ENCODE measurements at places on chromosomes 11 and 22.

DNA sequence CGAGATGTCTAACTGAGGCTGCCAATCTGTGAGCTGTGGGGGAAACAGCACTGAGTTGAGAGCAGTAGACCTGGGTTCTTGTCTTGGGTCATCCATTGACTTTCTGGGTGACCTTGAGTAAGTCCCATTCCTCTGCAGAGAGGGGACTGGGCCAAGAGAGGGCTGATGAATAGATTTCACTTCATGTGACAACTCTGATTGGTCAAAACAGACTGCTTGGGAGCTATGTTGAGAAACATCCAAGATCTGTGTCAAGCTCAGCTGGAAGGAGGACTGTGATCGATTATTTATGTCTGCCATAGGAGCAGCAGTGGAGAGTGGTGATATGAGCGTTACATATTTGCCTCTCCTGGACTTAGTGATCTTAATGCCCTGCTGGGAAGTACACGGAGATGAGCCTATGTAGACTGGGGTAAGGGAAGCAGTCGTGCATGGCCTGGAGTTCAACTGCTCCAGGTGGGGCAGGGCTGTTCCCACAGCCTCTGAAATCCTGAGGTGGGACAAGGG is 47.7 kb downstream of the OTOG start:
- no peak for DNase-seq

DNA sequence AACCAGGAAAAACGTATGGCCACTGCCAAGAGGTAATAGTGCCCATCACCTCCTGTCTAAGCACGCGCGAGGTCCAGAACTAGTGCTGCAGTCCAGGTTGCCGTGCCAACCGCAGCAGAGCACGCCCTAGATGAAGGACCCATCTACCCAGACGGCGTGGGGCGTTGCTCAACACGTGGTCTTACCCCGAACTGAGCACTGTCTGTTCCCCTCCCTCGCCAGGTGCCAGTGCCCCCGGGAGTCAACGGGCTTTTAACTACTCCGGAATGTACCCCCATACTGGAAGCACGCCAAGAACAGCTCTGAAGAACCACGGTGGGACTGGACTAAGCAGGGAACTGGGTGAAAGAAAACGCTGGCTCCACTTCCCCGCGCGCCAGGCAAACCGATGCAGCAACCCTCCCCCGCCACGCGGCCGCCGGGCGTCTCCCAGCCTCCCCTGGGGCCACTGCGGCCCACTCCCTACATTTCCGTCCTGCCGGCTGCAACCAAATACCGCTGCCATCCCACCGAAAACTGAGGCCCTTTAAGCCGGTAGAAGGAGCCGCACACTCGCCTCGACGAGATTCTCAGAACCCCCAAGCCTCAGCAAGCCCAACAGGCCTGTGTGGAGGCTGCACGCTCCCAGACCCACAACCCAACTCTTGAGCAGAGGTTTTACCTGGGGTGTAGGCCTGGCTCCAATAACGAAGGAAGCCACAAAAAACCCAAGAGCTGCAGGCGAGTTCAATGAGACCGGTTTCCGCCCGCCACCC is at the start of gene HSPA8:
Gene HSPA8 (minus strand): TSS at position 734 of the 755 bp plus-strand sequence. CDS start 812 bp downstream, outside the sequence.
- no peak for DNase-seq

DNA sequence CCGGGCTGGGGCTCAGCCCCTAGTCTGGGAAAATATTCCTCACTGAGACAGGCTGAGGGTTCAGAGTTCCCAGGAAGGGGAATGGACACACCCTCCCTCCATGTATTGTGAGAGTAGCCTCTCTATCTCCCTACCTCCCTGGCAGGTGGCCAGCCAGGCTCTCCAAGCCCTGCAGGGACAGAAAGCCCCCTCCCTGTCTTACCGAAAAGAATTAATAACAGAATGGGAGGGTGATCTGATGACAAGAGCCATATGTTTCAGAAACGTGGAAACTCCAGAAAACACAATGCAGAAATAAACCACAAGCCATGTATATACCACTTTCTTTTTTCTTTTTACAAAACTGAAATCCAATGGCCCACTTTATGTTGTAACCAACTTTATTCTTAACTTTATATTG is 140.0 kb downstream of the CHST1 start:
- DNase-seq, result no peak

GRCh38 chr11:86202013-86202336 is 42.6 kb upstream of the EED start:
- no peak for DNase-seq

- DNase-seq, result peak; percentile 59
Measured at GRCh38 chr22:36425977-36426523, 38.3 kb upstream of the MYH9 start.
